ENCODE measurements at places on chromosomes 3 and 15. TPM values are rescaled to one million over a fixed set of nuclear protein-coding genes. Genes with fewer than 3 reads are reported as not detected.

DNA sequence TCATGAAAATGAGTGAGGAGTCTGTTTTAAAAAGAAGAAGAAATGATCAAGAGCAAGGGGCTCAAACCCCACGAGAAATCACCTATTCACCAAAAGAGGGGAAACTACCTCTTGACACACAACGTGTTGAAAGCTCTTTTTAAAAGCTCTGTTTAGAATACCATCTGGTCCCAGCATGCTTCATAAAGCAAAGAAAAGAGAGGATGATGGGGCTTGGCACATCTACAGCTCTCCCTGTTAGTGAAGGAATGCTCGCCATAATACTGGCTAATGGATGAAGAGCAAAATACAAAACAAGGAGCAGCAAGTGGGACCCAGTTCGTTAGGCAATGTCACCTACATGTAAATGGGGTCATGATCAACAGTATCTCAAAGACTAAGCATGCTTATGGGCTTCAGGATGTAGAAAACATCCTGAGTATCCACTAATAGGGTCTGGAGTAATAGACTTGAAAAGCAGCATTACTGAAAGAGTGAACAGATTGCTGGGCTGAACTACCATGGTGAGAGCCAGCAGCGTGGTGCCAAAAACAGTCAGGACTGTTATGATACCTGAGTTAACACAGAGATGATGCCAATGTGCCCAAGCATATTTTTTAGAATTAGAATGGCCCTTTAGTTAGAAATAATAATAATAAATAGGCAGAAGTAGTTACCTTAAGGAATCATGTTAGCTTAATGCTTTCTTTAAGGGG lies 159.7 kb upstream of the POU1F1 start:
- DNase-seq = no peak

- no peak for DNase-seq
These were observed 946.8 kb downstream of the TUSC7 start for GRCh38 chr3:117656391-117656790.

GRCh38 chr3:72137865-72138861 lies 353.2 kb upstream of the PROK2 start:
- DNase-seq = no peak

Gene RASGRP1
- total RNA-seq = 0.44 TPM

DNA sequence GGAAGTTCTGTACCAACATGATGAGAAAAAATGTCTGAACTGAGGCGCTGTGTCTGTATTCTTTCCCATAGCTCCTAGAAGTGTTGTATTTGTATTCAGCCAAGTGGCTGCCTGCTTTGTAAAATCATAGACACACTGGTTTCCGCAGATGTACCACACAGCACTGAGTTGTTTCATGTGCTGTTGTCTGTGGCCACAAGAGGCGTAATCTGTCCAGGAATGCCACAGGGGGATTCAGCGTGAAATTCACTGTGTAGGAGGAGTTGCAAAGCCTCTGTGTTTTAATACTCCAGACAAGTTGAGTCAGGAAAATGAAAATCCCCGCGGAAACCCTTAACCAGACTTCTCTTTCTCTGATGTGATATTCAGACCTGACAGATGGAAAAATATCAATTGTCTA lies 462.2 kb downstream of the NSUN3 start:
- DNase-seq = no peak

GRCh38 chr3:16332904-16333426 lies 68.0 kb downstream of the OXNAD1 start:
- DNase-seq = no peak

GRCh38 chr3:57151021-57151449 lies 14.1 kb downstream of the IL17RD start:
- DNase-seq = no peak

Gene ADPRH
- total RNA-seq = 12.0 TPM

DNA sequence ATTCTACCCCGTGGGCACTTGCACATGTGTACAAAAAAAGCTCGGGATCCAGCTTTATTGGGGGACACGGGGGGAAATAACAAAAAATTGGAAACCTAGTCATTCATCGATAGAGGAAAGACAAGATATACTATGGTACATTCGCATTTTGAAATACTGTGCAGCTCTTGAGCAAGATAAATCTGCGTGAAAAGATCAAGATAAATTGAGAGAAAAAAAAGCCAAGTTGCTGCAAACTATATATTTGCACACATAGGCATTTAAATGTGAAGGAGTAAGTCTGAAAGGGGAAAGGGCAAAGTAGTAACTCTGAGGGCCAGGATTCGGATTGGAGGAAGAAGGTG lies 620 bp upstream of the UBR1 start:
- no peak for DNase-seq

Gene MANF
- 10.3 TPM for total RNA-seq

DNA sequence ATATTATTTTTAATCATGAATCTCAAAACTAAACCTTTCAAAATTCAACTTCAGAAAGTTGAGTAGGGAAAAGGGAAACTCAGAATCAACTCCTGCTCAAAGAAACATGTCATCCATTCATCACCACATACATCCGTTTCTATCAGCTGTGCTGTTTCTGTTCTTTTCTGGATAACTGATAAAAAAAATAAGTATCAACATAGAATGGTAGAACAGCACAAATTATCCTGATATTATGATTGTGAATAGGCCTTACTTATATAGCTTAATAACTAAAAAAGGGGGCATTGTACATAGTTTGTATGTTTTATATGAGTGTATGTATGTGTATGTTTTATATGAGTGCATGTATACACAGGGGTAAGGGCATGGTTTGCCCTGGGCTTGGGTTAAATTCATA lies 3.1 kb downstream of the TM4SF1 start:
- no peak for DNase-seq

GRCh38 chr15:77633913-77634265 lies 1.2 kb upstream of the LINGO1 start:
- DNase-seq = no peak

- no peak for DNase-seq
These were observed 1030.9 kb downstream of the NAALADL2 start for GRCh38 chr3:175890066-175890465.

Gene CORO2B
- 2.0 TPM for total RNA-seq

- DNase-seq = no peak
These were observed 439.8 kb upstream of the ARRDC4 start for GRCh38 chr15:97520689-97521088.

Gene TRIM42
- not detected for total RNA-seq

DNA sequence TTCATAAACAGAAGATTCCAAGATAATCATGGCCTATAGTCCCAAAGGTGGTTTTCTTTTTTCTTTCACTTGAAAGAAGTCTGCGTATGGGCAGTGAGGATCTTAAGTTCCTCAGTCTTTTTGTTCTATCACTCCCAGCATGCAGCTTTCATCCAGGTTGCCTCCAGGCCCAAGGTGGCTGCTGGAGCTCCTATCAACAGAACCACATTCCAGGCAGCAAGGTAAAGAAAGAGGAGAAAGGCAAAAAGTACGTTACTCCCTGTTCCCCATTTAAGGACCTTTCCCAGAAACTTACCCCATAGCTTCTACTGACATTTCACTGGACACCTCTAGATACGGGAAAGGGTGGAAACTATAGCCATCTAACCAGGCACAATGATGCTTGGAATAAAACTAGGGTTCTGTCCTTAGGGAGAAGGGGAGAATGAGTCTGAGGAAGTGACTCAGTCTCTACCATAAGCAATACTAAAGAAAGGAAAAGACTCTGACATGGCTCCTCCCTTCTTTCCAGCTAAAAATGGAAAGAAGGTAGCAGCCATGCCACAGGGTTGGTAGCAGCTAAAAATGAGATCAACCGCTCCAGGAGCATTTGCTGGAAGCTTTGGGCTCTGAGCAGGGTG lies 313.9 kb upstream of the NR2E3 start:
- no peak for DNase-seq

DNA sequence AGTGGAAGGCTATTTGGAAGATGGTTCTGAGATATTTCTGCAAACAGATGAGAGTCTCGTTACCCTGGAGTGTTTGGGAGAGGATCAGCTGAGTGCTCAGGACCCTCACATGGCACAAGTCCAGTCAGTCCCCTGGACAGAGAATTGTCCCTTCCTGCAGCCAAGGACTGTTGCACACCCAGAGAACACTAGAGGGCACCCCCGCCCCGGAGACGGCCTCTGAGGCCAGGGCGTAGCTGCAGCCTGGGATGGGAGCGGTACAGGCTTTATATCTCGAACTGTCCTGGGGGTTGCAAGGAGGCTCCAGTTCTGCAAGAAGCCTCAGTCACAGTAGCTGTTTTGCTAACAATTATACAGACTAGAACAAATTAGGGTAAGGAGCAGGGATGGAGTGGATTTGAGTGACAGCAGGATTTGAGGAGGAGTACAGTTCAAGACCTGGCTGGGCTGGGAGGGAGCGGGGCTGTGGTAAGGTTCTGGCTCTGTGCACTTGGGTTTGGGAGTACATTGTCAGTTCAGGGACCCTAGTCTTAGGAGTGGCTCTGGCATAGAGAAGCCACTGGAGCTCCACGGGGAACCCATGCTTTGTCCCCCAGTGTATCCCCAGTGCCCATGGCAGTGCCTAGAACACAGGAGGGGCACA lies 67.6 kb upstream of the HACD2 start:
- peak; percentile 50 for DNase-seq

- no peak for DNase-seq
These were observed 116.4 kb downstream of the IL5RA start for GRCh38 chr3:2993736-2994135.

GRCh38 chr3:71237672-71238071 lies 345.9 kb downstream of the FOXP1 start:
- DNase-seq = no peak

- no peak for DNase-seq
These were observed 411.9 kb upstream of the CCDC54 start for GRCh38 chr3:106965307-106965706.
